Stimulated activated CD4-positive, alpha-beta T cell treated with anti-CD3 and anti-CD28 coated beads, Interleukin-1b, Interleukin-23, amount 100 ng/mL, for 4 hours (primary cell): ENCODE measurements at places on chromosomes 5 and 9.
A peak's percentile ranks its signal among the peaks of the same experiment; 100 is the strongest.

DNA sequence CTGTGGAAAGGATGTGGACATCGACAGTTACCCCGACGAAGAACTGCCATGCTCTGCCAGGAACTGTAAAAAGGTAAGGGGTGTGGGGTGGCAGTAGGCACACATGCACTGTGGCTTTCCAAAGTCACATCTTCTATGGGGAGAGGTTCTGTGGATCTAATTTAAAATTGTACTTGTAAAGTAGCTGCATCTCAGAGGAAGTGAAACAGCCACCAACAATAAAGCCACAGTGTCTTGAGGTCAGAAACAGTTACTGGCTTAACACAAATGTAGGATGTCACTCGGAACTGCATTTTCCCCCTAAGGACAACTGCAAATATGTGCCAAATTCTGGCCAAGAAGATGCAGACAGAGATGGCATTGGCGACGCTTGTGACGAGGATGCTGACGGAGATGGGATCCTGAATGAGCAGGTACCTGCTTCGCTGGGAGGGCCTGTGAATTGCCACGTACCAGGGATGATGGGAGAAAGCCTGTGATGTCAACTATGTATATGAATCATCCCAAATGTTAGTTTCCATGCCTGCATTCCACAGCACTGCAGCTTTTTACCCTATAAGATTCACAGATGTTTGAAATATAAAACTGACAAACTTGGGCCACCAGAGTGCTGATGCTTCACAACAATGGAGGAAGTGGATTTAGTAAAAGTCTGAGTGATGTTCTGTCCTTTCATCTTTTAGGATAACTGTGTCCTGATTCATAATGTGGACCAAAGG lies 35.3 kb downstream of the THBS4 start:
- no peak for DNase-seq

DNA sequence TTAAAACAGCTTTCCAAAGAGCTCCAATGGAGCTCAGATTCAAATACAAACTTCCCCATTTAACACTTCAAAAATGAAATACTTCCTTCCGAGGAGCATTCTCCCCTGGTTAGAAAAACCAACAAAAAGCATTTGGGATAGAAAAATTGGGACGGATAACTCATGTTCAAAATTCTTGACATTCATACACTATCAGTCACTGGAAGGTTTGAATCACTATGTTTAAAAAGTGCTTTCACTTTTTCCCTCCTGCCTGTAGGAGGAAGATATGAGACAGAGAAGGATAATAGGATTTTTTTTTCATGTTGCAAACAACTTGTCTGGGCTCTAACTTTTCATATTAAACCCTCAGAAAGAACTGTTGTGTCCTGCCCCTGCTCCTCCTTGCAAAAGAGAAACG lies 412.0 kb downstream of the ACTL7B start:
- DNase-seq: no peak

GRCh38 chr5:58891086-58891970 lies 308.5 kb downstream of the RAB3C start:
- DNase-seq: peak; percentile 57

GRCh38 chr5:139795074-139796001 lies at the start of gene PSD2:
Gene PSD2, plus strand, starts transcription at chr5:139795808. Its CDS starts 13,633 bp downstream, at chr5:139809441.
- DNase-seq: no peak

DNA sequence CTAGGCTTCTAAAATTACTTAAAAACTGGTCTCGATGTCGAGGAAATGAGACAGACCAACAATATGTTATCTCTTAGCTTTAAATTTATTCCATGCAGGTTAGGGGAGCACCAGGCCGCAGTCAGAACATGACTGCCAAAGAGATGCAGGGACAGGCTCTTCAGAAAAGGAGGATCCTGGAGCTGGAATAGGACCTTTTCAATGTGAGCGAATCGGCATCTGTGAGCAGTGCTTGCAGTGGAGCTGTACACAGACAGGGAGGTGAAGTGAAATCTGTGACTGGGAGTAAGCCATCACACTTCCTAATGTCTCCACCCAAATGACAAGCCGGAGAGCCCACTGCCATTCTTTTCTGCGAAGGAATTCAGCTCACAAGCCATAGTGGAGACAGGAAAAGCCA lies 78.2 kb downstream of the EFNA5 start:
- no peak for DNase-seq

DNA sequence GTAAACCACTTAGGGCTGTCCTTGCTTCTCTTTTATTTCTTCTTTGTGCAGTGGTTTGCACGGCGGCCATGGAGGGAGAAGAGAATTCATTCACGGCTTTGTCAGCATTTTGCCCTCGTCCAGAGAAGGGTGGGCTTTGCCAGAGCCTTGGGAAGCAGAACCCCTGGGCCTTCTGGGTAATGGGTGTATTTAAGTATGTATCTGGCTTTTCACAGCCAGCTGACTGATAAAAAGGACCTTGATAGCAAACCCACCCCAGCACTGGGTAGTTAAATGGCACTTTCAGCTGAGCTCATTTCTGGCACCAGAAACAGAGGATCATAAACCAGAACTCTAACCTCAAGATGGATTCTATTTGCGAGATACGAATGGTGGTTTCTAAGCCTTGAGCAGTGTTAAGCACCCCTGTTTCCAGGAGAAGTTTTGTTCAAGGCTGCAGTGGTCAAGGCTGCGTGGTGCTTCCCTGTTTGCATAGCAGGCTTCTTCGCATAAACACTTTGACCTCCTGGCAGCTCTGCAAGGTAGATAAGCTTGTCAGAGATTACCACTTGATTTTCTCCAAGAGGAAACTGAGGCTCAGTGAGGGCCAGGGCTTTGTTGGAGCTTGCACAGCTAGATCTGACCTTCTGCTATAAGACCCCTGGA lies 441.6 kb upstream of the KLF4 start:
- no peak for DNase-seq
